ENCODE measurements at places on chromosomes 2 and 18. TPM values are rescaled to one million over a fixed set of nuclear protein-coding genes. Genes with fewer than 3 reads are reported as not detected.

- no peak for DNase-seq
These were observed 82.8 kb downstream of the ZNF516 start for GRCh38 chr18:76412010-76412817.

- DNase-seq = no peak
These were observed 3.6 kb upstream of the D2HGDH start for GRCh38 chr2:241730671-241731293.

DNA sequence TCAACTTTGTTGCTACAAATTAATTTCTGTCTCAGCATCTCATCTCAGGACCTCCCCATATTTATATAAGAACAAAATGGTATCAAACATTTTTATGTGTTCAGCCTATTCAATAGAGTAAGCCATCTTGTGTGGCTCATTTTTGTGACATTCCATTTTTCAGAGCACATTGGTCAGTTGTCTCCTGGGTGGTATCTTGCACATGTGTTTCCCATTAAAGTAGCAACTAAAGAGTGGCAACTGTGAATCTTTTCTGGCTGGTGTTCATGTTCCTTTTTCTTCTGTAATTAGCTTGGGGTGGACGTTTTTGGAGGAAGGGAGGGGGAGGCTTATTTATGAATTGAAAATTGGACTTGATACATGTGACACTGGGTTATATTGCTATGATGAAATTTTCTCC lies 45.4 kb upstream of the EFEMP1 start:
- DNase-seq = no peak

DNA sequence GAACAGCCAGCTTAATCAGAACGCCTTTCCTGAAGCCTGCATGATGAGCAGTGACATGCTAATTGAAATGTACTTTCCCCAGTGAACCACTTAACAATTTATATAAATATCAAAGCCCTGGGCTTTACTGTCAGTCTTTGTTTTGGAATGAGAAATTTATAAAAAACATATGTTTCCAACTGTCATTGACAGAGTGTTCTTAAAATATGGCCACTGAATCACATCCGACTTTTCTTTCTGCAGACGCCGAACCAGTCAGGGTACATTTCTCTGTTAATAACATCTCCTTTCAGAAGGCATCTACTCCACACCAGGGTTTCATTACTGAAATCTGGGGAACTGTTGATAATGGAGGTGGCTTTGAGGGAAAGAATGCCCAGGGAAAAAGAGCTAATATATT lies 343.7 kb downstream of the INSIG2 start:
- no peak for DNase-seq

DNA sequence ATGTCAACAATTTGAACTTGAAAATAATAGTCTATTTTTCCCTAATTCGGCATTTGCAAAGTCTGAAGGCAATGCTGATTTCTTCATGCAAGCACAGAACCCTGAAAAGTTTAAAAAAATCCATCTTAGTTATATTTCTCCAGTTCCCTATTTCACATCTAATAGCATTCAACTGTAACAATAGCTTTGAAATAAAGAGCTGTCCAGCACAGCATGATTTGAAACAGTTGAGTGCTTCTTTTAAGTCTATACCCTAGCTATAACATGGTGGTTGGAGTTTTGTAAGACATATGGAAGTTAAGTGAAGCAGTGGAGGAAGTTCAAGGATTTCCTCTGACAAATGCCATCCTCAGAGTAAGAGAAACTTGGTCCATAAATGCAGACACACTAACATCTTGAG lies 691.9 kb downstream of the ERBB4 start:
- no peak for DNase-seq

DNA sequence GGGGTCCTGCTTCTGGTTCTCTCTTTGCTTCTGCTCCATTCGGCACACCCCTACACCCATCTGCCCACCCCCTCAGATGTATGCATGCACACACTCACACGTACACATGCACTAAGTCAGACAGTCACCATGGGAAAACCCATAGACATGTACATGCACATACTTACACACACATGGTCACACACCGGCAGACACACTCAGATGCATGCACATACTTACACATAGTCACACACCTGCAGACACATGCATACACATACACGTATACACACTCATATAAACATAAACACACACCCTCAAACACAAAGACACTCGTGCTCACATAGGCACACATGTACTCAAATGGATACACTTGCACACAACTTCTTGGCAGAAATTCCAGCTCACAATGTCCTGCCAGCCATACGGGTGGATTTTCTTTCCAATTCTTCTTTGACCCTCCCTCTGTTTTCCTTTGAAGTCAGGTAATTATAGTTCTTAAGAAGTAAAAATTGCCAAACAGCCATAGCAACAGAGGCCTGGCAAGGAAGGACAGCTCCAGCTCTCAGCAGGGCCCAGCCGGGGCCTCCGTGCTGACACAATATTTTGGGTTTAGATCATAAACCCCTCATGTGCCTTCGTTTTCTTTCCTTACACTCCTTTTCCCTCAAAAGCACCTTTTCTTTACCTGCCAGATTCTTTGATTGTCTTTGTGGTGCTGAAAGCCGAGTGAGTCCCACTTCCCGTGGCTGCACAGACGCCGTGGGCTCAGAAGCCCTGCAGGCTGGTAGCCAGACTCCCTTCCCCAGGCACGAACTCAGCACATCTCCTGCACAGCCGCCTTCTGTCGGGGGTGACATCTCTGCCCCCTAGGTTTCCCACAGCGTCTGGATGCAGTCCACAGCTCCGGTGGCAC lies 195.7 kb downstream of the ARL4C start:
- no peak for DNase-seq

DNA sequence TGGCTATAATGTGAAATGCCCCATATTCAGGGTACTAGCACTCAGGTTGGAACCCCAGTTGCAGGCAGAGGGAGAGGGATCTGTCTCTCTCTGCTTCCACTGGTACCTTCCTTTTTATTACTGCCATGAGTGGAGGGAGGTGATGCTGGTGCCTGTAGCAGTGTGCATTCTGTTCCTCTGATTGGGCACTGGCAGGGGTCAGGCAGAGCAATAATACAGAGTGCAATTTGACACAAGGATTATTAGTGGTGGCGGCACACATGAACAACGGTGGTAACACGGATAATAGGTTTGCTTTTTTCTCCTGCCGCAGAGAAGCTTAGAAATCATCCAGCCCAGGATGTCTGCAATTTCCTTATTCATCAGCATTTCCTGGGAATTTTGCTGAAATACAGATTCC lies 525.7 kb downstream of the SLC4A3 start:
- no peak for DNase-seq

- no peak for DNase-seq
These were observed 98.6 kb downstream of the HDAC4 start for GRCh38 chr2:239302083-239302807.

- no peak for DNase-seq
These were observed 37.8 kb upstream of the CCDC150 start for GRCh38 chr2:196601430-196602306.

SCYGR4 gene
- polyA plus RNA-seq = 0.12 TPM

SERPINB7 gene
- not detected for polyA plus RNA-seq

RAPGEF4 gene
- polyA plus RNA-seq = 8.4 TPM
